Activated T-helper 17 cell treated with anti-CD3 and anti-CD28 coated beads, Interleukin-2, amount 50 U/mL, for 72 hours (primary cell): ENCODE measurements at places on chromosomes 4 and X. TPM values are rescaled to one million over a fixed set of nuclear protein-coding genes. Genes with fewer than 3 reads are reported as not detected.

The SH2D1A gene
- 60.9 TPM for total RNA-seq

The GAGE12J gene
- not detected for total RNA-seq

The PPARGC1A gene
- total RNA-seq, result not detected

The NONO gene
- total RNA-seq, result 499 TPM

The CCDC110 gene
- total RNA-seq, result 1.2 TPM

The GRXCR1 gene
- not detected for total RNA-seq

The GABRB1 gene
- total RNA-seq, result not detected

The BGN gene
- not detected for total RNA-seq

The CPLX1 gene
- total RNA-seq, result 3.6 TPM

The INTU gene
- total RNA-seq, result 0.05 TPM
